Left forelimb (tissue), 1 donor: ENCODE measurements at places on chromosomes 1 and 21.

DNA sequence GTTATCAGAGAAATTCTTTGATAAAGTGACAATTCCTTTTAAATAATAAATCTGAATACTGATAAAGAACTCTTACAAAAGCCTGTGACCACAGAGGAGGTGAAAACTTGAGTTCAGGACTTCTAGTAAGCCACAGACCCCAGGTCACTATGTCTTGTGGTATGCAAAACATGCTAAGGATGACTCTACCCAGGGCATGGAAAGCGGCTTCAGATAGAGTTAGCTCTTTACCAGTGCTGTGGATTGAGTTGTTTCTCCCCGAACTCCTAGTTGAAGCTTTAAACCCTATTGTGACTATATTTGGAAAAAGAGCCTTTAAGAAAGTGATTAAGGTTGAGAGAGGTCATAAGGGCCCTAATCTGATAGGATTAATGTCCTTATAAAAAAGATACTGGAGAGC, 42.3 kb downstream of the HLX start:
- no peak for DNase-seq

DNA sequence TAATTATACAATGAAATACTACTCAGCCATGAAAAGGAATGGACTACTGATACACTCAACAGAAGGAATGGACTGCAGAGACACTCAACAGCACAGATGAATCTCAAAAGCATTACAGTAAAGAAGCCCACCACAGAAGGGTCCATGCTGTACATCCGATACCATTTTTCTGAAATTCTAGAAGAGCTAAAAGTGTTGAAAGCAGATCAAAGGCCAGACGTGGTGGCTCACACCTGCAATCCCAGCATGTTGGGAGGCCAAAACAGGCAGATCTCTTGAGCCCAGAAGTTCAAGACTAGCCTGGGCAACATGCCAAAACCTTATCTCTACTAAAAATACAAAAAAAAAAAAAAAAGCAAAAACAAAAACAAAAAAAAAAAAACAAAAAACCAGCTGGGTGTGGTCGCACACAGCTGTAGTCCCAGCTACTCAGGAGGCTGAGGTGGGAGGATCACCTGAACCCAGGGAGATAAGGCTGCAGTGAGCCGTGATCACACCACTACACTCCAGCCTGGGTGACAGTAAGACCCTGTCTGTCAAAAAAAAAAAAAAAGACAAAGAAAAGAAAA, 15.5 kb downstream of the PPP1R15B start:
- no peak for DNase-seq

DNA sequence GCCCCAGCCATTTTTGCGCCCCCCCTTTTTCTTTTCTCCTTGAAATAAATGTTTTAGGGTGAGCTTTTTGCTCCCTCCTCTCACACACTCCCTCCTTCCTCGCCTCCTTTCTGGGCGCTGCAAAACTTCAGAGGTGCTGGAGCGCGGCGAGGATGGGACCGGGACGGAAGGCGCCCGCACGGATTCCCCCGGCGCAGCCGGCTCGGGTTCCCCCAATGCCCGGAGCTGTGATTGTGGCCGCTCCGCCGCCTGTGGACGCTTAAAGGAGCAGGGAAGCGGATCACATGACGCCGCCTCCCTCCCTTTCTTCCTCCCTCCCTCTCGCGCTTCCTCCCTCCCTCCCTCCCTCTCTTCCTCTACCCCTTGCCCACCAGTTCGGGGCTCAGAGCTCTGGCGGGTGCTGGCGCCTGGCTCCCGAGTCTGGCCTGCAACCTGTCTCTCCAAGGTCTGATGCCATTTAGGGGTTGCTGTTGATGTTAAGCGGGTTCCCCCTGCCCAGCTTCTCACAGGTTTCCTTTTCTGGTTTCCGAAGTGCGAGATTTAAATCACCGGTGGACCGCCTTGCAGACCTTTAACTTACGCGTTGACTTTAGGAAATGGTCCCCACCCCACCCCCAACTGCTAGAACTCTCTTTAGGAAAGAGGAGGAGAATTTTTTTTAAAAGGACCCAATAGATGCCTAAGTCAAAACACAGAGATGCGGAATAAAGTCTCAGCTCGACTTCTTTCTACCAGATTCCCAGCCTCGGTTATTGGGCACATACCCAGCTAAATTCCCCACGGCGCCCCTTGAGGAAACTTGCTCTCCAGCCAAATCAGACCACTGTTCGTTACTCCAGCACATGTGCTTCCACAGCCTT, at the start of gene WLS:
TSS of gene WLS (minus strand) at position 235 of the 860 bp plus-strand sequence. CDS start at position 11, 224 bp downstream.
- DNase-seq = peak; percentile 88

- DNase-seq = no peak
These were observed 183.9 kb downstream of the C1orf94 start for GRCh38 chr1:34360574-34360973.

- DNase-seq = no peak
These were observed 34.3 kb upstream of the PPP1R15B start for GRCh38 chr1:204445860-204446412.

- no peak for DNase-seq
These were observed 53.1 kb upstream of the CACNA1E start for GRCh38 chr1:181430015-181430885.

- DNase-seq = no peak
These were observed at the start of gene KRTAP12-3 for GRCh38 chr21:44657635-44658540. Gene KRTAP12-3, plus strand, starts transcription at chr21:44657932. Its CDS starts 48 bp downstream, at chr21:44657980.

DNA sequence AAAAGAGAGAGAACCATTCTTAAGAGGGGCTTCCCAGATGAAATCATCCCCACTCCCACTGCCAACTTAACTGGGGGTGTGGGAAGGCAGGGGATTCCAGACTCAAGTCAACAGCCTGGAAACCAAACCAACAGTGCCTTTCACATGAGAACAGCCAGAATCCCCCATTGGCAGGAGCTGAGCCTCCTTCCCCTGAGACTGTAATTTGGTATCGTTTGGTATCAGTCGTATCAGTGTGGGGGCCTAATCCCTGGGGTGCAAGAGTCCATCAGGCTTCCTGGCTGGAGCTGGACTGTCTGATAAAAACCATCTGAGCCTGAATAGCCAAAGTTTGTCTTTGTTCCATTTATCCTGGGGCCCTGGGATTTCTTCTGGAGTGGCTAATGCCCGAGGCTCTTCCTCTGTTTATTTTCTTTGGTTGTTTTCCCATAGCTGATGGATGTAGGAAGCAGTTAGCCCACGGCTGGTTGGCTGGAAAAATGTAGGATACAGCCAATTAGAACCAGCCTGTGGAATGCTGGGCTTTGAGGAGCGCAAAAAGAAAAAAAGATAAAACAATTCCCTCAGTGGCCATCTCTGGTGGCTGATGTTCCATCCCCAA, 84.6 kb downstream of the LAMC2 start:
- no peak for DNase-seq

- no peak for DNase-seq
These were observed 371.7 kb upstream of the PTBP2 start for GRCh38 chr1:96349896-96350295.

- peak; percentile 18 for DNase-seq
These were observed 12.5 kb upstream of the KCNA2 start for GRCh38 chr1:110618668-110619067.

GRCh38 chr1:85351202-85351828, 74.9 kb upstream of the BCL10 start:
- no peak for DNase-seq

DNA sequence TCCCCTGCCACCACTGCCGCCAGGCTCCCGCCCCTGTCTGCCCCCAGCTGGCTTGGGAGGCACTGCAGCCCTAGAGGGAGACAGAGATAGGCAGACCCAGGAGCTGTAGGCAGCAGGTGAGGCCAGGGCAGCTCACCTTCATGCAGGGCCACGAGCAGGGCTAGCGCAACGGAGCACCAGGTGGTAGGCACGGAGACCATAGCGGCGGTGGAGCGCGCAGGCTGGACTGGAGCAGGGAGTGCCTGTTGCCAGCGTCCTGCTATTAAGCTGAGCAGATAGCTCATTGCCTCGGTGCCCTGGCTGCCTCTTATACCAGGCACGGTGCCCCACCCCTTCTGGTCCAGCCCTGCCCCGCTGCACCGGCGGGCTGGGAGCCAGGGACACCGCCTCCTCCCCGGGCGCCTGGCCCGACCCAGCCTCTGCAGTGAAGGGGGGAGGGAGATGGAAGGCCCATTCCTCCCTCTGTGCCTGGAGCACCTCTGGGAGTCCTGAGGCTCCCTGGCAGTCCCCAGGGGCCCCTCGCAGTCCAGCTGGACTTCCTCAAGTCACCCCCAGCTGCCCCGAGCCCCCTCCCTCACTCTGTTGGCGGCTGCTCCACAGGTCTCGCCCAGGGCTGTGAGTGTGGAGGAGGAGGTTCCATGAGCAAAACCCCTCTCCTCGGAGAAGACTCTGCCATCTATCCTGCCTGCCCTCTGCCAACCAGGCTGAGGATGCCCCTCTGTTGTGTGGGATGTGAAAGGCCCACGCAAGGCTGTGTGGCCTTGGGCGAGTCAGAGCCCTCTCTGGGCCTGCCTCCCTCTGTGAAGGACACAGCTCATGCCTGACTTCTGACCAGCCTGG, at the start of gene EDN2:
TSS of gene EDN2 (minus strand) at position 282 of the 840 bp plus-strand sequence. CDS start at position 200, 82 bp downstream.
- no peak for DNase-seq

DNA sequence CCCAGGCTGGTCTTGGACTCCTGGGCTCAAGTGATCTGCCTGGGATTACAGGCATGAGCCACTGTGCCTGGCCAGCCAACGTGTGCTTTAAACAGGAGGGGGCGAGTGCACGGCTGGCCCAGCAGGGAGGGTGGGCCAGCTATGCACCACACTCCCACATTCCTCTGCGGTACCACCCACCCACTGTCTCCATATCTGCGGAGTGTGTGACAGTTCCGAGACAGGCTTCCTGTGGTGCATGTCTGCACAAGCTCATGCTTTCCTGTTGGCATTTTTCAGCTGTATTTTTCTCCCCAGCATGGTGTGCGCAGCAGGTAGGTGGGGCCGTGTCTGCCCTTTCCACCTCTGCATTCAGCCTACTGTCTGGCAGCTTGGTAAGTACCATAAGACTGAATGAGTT, 183.3 kb downstream of the AJAP1 start:
- no peak for DNase-seq

DNA sequence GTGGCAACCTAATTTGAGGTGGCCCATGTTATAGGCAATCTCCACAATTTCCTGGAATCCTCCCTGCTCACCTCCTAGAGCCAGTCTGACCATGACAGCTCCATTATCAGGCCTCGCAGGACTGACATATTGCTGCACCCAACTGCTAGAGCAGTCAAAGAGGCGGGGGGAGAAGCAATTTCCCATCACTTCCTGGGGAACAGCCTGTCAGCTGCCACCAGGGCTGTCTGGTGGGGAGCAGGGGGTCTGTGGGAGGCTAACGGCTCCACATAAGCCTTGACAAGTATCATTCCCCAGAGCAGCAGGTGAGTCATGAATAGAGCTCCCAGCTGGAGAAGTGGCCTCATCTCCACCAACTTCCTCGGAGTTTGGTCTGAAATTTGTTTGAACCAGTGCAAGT, 322.9 kb downstream of the MATN1 start:
- DNase-seq = no peak

- peak; percentile 56 for DNase-seq
These were observed 3.6 kb upstream of the KIF17 start for GRCh38 chr1:20721117-20722061.

GRCh38 chr1:63674238-63674864, 81.1 kb downstream of the PGM1 start:
- no peak for DNase-seq

- DNase-seq = no peak
These were observed 1.8 kb downstream of the HYI start for GRCh38 chr1:43451701-43452532.

- no peak for DNase-seq
These were observed 58.5 kb upstream of the LRRC53 start for GRCh38 chr1:74570797-74571492.

- no peak for DNase-seq
These were observed 54.2 kb downstream of the ITSN1 start for GRCh38 chr21:33696465-33696864.

GRCh38 chr1:91643431-91643830, 142.8 kb downstream of the CDC7 start:
- DNase-seq = no peak

GRCh38 chr1:190129366-190129765, 348.3 kb downstream of the BRINP3 start:
- no peak for DNase-seq

DNA sequence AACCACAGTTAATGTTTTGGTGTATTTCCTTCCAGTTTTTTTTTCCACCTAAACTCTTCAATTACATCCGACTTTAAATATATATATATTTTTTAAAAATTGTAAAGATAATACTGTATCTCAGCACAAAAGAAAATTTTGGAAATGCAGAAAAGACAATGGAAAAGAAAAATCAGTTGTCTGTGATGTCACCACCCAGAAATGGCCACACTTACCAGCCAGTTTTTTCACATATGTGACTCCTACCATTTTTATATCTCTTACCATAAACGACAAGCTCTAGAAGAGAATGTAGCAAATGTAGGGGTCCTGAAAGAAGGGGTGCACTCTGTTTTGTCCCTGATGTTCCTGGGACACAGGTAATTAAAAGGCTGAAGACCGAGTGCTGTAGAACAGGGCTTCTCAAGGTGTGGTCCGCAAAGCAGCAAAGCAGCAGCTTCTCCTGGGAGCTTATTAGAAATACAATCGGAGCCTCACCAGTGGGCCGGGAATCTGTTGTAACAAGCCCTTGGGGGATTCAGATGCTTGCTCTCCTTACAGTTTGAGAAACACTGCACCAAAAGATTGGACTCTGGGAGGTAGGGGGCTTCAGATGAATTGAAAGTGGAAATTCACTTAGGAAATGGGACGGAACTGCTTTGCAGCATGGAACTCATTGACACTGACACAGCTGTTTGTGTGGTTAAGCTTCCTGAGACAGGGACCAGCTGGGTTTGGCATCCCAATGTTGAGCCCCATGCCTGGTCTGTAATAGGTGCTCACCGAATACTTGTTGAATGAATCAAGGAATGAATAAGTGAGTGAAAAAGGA, 44.1 kb downstream of the ALPL start:
- DNase-seq = no peak

DNA sequence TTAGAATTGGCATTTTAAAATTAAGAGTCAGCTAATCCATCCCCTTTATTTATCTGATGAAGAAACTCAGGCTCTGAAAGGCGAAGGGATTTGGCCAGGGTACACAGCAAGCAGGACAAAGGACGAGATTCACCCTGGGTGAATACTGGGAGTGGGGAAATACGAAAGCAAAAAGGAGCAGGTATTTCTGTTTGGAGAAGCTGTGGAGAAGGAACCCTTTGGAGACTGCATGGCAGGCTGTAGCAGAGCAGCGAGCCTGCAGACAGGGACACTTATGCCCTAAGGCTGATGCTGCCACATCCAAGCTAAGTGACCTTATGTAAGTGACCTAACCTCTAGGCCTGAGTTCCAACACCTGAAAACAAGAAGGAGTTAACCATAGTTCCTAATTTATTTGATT, 207.2 kb upstream of the C1orf87 start:
- no peak for DNase-seq

DNA sequence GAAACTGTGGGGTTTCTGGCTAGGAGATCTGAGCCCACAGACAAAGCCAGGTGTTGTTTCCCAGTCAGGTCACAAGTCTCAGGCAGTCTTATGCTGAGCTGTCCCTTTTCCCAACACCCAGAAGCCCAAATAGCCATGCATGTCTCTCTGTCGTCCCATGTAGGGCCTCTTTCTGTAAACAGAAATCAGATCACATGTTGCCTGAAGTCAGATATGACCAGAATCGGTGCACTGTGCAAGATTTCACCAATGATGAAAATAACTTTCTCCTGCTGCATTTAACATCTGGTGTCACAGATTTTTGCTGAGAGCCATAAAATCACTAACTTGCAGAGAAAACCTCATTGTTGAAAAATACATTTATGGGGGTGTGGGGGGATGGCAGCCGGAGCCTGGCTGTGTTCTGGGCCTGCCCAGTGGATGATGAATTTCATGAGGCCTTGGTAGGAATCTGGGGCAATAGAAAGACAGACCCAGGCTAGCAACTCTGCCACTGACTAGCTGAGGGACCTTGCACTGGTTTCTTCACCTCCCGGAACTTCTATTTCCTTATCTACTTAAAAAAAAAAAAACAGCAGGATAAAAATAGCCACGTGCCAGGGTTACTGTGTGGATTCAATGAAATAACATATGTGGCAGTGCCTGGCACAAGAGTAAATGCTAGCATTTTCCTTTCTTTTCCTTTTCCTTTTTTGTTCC, 158.8 kb upstream of the NFIA start:
- DNase-seq = no peak
